ENCODE measurements at places on chromosomes 6 and 20.
A peak's percentile ranks its signal among the peaks of the same experiment; 100 is the strongest.

- no peak for DNase-seq
These were observed 247.7 kb upstream of the PMEPA1 start for GRCh38 chr20:57957411-57958049.

GRCh38 chr6:136092897-136093296, 157.2 kb downstream of the MTFR2 start:
- DNase-seq = no peak

DNA sequence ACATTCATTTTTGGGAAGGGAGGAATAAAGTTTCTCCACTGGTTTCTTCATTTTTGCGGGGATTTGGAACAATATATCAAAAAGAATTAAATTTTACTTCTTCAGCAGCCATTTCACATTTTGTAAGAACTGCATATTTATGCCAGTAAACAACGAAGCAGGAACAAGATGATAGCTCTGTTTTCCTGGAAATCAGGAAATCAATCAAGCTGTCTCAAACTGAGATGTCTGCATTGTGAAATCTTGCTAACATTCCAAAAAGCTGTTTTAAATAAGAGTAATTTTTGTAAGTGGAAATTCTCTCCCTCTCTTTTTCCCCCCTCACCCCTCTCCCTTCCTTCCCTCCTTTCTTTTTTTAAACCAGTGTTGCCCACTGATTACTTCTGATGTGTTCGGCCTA, 20.0 kb downstream of the MAPK13 start:
- no peak for DNase-seq

GRCh38 chr6:50056242-50056641, 6.5 kb upstream of the DEFB112 start:
- no peak for DNase-seq

DNA sequence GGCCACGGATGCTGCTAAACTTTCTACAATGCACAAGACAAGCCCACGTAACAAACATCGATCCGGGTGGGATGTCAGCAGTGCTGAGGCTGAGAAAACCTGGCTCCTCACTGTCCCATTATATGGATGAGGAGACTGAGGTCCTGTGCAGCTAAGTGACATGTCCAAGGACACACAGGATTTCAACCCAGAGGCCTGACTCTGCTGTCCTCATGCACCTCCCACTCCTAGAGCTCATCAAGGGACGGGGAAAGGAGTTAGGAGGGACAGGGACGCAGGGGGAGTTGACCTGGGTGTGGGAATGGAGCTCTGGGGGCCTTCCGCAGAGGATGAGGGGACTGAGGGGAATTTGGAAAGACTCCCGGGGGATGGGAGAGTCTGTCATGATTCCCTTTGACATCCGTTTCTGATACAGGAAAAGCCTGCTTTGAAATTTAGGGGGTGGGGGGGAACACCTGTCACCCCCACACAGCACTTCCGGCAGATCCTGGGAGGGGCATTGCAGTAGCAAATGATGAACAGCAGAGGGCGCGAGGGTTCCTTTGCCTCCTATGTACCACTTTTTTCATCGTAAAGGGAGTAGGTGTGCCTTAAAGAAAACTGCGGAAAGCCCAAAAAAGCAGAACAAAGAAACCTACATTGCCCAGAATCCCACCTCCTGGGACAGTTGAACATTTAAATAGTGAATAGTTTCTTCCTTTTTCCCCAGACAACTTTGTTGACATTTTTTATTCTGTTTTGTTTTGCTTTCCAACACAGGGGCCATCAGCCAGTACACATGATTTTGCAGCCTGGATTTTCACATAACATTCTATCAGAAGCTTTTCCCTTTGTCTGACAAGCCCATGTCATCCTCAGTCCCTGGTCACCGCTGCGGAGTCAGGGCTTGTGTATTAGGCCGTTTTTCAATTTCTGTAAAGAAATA, 48.6 kb downstream of the SLC2A10 start:
- DNase-seq = peak; percentile 53

DNA sequence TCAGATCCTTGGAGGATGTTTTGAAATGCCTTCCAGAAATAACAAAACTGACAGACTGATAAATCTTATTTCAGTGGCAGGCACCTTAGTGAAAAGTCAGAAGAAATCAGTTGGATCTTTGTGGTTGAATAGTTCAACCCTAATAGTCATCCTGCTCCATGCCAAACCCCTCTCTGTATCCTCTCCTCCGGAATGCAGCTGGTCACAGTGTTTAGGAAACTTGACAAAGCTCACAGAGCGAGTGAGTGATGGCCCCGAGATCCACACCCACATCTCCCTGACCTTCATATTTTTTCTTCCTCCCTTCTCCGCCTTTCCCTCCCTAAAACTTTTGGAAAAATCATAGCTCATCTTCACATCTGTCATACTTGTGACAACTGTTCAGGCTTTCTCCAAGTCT, 464.8 kb upstream of the CDH4 start:
- DNase-seq = no peak

- no peak for DNase-seq
These were observed 44.2 kb upstream of the TIAM2 start for GRCh38 chr6:154950979-154951344.

DNA sequence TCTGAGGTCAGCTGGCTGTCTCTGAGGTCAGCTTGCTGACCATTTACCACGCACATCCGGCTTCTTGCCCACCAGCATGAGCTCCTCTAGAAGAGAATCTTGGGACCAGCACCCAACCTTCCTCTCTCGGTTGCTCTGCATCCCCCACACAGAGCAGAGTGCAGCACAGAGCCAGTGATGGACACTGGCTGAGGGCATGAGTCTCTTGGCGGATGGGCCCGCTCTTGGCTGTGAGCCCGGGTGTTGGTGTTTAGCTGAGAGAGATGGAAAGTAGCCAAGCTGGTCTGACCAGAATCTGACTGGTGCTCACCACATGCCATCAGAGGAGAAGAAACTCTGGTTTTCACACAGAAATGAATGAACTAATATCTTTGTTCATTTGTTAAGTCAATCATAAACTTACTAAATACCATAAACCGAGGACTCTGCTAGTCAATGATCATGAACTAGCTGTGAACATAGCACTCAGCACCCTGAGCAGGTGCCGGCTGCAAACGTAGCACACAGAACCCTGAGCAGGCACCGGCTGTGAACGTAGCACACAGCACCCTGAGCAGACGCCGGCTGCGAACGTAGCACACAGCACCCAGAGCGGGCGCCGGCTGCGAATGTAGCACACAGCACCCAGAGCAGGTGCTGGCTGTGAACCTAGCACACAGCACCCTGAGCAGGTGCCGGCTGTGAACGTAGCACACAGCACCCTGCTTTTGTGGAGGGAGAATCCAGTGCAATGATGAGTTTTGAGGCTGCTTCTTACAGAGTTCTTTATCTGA, 10.4 kb upstream of the THBS2 start:
- DNase-seq = no peak

DNA sequence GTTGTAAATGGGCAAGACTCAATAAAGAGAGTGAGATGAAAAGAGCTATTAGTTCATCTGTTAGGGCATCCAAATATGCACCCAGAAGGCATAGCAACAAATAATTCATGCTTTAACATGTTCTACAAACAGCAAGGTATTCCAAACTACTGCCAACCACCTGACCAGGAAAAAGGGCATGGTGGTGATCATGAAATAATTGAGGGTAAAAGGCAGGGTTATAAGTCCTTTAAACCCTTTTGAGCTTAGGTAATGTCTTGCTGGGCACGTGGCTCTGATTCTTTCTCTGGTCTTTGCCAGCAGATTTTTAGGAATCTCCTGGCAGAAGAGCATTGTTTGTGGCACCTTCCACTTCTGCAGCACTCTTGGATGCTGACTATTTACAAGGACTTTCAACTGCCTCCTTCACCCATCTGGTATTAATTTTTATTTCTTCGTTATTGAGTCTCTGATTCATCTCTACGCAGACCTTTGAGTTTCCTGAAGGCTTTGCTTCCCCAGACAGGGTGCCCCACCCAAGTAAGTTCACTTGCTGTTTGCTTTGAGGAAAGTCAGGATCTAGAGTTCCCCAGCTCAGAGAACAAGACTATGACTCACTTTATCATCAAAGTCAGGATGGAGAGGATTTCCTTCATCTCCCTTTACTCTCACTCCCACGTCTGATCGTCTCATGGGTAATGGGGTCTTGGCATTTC, 83.4 kb upstream of the NEDD9 start:
- no peak for DNase-seq

GRCh38 chr6:1645466-1646185, 35.9 kb downstream of the FOXC1 start:
- no peak for DNase-seq

- DNase-seq = no peak
These were observed 330.8 kb downstream of the PRL start for GRCh38 chr6:21965953-21966539.

DNA sequence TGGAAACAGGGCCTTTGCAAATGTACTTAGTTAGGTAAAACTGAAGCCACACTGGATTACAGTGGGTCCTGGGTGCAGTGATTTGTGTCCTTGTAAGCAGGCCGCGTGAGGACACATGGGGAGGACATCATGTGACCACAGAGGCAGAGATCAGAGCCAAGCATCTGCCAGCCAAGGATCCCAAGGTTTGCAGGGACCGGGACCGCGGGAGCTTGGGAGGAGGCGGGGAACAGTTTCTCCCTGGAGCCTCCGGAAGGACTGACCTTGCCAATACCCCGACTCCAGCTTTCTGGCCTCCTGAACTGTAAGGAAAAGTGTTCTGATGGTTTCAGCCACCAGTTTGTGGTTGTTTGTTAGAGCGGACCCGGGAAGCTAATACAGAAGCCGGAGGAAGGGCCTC, 500.9 kb downstream of the PREX1 start:
- no peak for DNase-seq

GRCh38 chr6:39791850-39792539, at the start of gene DAAM2:
Gene DAAM2, plus strand, starts transcription at chr6:39792376. Its CDS starts 63,927 bp downstream, at chr6:39856303.
- no peak for DNase-seq

- DNase-seq = no peak
These were observed 314.9 kb upstream of the ECI2 start for GRCh38 chr6:4450237-4450636.

GRCh38 chr20:50533464-50533863, 23.3 kb downstream of the PTPN1 start:
- no peak for DNase-seq

- DNase-seq = no peak
These were observed 4.2 kb downstream of the BRD2 start for GRCh38 chr6:32972353-32973143.

DNA sequence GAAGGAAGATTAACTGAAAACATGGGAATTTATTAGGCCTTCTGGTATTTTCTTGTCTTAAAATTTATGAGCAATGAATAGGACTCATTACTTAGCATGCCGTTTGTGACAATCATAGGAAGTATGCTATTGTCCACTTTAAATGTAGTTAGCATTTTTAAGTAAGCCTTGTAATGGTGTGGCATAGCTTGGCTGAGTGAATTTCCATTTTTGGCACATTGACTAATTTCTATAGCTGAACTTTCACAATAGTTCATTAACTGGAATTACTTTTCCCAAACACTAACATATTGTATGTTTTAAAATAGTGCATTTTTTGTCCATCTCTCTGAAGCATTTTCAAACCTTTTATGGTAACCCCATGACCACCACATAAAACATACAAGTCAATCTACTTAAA, 15.7 kb downstream of the RSPO3 start:
- DNase-seq = no peak

DNA sequence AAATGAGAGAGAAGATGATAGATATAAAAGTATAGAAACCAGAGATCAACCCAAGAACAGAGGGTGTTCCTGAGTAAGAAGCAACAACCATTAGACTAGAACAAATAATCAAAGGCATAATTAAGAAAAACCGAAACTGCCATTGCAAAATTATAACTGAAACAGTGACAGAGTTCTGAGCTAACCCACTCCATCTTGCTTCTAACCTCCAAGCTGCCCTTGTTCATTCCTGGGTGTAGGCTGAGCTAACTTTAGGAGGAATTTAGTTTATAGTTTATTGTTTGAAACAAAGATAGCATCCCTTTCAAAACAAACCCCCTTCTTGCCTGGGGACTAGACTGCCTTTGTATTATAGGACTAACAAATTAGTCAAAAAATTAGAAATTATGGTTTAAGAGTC, 56.1 kb upstream of the PRND start:
- DNase-seq = no peak

- DNase-seq = no peak
These were observed 12.6 kb downstream of the HLA-DPB1 start for GRCh38 chr6:33088258-33088930.

DNA sequence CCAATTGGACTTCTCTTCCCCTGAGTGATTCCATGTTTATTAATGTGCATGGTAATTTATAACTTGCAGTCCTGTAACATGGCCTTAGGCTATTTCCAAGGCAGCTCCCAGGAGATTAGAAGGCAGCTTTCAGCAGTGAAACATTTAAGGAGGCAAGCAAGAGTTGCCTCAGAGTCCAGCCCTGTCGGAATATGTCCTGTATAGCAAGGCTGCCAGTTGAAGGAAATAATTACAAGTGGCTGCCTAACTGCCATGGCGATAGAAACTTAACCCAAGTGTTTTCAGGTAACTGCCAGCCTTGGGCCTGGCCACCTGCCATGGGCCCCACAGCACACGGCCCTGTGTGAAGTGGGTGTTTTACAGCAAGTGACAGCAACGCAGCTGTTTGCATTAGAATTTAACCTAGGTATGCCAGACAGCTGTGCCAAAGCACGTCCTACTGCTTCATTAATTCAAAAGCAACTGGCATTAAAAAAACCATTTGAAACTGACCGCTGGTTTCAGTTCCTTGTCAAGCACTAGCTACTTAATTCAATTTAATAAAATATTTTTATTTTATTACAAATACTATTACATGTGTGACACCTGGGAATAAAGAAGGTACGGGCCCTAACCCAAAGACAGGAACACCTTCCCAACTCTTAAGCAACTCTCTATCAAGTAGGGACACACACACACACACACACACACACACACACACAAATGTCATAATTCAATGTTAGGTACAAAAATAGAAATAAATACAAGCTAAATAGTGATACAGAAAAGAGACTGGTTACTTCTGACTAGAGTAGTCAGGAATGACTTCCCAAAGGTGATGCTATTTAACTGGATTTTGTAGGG, 151.8 kb upstream of the HEY2 start:
- DNase-seq = no peak

DNA sequence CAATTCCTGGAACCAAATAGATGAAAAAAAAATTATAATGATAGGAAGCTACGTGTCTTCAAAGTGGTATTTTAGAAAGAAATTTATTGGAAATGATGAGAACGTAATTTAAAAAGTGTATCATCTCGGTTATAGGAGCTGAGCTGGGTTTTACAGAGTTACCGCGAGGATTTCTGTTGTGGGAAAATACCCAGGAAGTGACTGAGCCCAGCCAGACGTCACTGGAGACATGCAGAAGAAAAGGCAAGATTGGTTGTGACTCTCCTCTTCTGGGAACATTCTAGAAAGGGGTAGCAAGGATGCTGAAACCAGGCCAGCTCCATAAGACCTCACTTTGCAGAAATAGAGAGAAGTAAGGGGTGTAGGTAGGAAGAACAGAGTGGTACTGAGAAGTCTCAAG, 95.9 kb upstream of the ADGRF1 start:
- no peak for DNase-seq

DNA sequence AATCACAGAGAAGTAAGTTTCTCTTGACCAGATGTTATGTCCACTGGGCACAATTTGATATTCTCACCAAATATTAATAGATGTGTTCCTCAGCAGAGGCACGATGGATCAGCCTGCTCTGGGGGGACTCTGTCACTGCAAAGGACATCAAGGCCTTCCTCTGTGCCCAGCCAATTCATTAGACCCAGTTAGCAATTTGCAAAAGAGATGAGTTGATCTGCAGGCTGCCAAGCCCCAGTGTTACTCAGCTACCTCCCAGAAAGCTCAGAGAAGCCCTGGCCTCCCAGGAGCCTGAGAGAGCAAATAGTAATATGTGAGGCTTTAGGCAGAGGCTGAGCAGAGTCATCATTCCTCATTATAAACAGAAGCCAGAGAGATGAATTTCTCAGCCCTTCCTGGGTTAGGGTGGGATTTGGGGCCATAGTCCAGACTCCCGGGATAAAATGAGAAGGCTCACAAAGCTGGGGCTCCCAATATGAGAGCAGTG, 54.2 kb downstream of the ZNF831 start:
- DNase-seq = no peak

Data from hematopoietic multipotent progenitor cell treated with erythropoietin and hydrocortisone succinate and interleukin-3 and kit ligand, for 17 days (in vitro differentiated cells).